Hepatic stellate cell (primary cell): ENCODE measurements at places on chromosomes 1 and 21.

DNA sequence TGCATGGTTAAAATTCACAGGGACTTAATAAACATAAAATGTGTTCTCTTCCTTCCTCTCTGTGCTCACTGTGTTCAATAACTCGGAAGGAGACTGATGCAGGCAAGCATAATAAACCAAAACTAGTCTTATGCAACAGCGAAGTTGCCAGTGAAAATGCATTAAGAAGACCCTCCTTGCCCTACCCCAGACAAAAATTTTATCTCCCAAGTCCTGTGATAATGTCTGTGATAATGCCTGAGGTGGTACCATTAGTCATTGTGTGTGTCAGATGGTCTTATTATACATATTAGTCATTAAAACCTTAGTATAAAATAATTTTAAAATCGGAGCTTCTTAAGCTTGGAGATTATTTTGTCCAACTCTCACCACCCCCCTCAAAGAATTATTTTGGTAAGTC lies 97.8 kb downstream of the NGF start:
- DNase-seq = no peak

DNA sequence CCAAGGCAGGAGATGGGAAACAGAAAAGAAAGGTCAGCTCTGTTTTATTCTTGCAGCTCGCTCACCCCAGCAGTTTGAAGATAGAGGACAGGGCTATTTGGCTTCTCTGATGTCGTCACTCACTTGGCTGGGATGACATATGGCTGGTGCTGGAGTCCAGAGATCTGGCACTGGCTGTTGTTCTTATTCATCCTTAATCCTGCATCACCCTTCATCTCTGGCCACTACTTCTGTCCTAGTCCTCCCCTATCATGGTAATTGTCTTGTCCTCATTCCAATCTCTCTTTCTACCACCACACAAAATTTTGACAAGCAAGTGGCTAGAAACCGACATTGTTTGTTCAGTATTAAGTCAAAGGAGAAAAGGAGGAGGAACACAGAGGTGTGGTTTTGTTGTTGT lies 103.8 kb upstream of the PDE4B start:
- DNase-seq = no peak

GRCh38 chr1:184905601-184906322 lies 68.5 kb downstream of the NIBAN1 start:
- no peak for DNase-seq

DNA sequence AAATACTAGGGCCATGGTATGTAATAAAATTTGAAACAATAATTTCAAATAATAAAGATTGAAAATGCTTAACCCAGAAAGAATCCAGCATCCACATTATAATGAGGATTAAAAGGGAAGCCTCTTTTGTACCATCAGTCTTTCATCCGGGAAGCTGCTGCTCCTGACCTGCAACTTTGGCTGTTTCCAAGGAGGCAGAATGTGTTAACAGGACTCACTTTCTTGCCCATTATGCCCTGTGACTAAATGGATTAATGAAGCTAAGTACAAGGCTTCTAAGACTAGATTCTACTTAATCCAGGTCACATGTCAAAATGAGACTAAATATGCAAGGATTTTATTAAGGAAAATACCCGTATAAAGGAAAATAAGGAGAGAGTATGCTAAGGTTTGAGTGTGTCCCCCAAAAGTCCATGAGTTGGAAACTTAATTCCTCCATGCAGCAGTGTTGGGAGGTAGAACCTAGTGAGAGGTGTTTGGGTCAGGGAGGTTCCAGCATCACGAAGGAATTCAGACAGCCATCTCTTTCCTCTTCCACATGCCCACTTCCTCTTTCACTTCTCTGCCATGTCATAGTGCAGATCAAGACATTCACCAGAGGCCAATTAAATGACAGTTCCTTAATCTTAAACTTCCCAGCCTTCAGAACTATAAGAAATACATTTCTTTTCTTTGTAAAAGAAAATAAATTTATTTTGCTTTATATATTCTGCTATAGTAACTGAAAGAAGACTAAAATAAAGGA lies 27.7 kb downstream of the FMO2 start:
- no peak for DNase-seq

GRCh38 chr1:51686450-51686849 lies 69.6 kb downstream of the OSBPL9 start:
- no peak for DNase-seq

GRCh38 chr1:43272576-43273571 lies 3.1 kb downstream of the TMEM125 start:
- DNase-seq = no peak

- no peak for DNase-seq
These were observed 118.6 kb upstream of the PPP2R5A start for GRCh38 chr1:212166644-212167043.

GRCh38 chr1:67208217-67208616 lies 42.0 kb downstream of the IL23R start:
- DNase-seq = no peak

DNA sequence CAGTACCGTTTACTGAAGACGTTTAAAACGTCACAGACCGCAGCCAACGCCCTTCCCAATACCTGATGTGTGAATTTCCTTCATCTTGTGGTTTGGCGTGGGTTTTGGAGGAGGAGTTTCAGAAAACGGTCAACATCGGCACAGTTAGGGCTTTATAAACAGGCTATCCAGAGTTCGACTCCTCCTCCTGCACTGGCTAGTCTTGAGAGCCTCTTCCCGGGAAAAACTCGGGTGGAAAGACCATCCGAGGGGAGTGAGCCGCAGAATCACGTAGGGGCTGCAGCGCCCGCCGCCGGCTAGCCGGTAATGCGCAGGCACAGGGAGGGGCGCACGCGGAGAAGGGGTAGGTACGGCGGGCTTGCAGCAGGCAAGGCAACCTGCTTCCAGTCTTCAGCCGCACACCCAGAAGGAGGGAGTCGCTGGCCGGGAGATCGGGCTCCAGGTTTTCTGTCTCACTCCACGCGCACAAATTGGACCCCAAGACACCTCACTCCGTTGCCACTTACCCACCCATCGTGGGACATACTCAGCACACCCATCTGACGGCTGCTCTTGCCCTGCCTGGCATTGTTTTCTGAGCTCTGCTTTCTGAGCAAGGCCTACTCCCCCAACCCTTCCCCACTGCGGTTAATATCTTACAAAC lies 25.4 kb downstream of the SLC19A2 start:
- DNase-seq = no peak

- no peak for DNase-seq
These were observed 14.7 kb downstream of the TIE1 start for GRCh38 chr1:43315481-43315880.

- no peak for DNase-seq
These were observed 25.6 kb upstream of the DMBX1 start for GRCh38 chr1:46464013-46464548.

GRCh38 chr1:87902830-87903229 lies 574.1 kb downstream of the LMO4 start:
- DNase-seq = peak; percentile 11

DNA sequence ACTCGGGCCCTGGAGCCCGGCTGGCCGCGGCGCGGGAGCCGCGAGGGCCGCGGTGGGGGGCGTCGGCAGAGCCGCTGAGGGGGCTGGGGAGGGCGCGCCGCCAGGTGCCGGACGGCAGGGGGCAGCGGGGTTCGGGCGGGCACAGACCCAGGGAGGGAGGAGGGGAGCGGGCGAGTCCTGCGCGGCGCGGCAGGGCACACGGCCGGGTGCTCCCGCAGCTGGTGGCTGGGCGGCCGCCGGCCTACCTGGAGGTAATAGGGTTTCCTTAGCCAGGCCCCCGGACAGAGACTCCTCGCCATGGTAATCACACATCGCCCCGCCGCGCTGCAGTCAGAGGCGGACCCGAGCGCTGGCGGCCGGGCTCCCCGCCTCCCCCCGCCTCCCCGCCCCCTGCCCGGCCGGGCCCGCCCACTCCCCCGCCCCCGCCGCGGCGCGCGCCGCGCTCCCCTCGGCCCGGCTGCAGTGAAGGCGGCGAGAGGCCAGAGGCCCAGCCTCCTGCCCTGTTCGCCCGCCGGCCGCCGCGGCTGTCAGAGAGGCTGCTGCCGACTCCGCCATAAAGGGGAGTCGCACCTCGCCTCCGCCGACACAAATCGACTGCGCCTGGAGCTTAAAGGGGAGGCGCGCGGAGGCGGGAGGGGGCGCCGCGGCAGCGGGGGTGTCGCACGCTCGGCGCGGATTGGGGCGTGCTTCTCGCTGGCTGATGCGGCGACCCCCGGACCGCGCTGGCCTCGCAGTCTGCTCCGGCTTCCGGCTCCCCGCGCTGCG lies at the start of gene DIPK1A:
DIPK1A (minus strand) TSS at position 332 of the 765 bp plus-strand sequence; CDS start at position 299, 33 bp downstream.
- DNase-seq = peak; percentile 76

DNA sequence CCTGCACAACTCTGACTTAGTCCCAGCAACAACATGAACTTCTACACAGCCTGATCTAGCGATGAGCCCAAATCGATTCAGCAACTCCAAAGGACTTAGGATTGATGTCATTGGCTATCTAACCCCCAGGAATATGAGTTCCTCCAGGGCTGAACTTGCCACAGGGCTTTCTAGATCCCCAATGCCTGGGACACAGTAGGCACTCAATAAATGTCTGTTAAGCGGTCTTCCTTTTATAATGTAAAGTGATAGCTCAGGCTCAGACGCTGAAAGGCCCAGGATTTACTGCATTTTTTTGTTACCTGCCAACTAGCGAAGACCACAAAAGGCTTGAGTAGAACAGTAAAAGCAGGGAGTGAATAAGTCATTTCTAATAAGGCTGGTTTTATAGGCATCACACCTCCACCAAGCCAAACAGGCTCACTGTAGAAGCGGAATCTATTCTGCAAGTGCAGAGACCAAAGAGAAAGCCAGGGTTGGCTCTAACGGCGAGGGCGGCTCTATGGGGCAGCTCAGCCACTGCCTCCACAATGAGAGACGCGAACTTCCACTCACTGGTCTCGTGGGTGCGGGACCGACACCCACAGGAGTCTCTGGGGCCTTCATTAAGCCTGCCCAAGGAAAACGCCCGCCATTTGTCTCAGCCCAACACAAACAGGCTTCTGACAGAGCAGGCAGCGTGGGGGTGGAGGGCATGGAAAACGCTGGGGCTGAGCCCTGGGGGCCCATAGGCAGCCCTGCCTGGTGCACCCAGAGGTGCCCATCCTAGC lies 52.0 kb downstream of the HLCS start:
- no peak for DNase-seq

- no peak for DNase-seq
These were observed 168.9 kb upstream of the C21orf91 start for GRCh38 chr21:17988102-17988437.

- no peak for DNase-seq
These were observed 6.9 kb downstream of the CASQ1 start for GRCh38 chr1:160197231-160197630.

- no peak for DNase-seq
These were observed 56.2 kb downstream of the NTNG1 start for GRCh38 chr1:107196973-107197562.

DNA sequence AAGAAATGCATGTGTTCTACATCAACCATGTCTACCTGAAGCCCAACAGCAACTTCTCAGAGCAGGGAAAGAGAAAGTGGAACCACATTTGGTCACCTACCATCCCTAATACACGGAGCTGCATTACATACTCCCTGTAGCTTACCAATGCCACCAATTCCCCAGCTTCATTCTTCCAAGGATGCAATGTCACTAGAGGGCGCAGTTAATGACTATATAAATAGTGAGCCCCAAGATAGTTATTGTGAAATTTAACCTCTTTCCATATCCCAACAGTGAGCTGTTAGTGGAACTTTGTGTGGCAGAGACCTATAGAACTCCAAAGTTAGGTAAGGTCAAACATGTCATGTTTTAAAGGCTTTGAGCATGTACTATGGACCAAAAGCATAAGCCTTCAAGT lies 618.3 kb downstream of the SMYD3 start:
- no peak for DNase-seq

DNA sequence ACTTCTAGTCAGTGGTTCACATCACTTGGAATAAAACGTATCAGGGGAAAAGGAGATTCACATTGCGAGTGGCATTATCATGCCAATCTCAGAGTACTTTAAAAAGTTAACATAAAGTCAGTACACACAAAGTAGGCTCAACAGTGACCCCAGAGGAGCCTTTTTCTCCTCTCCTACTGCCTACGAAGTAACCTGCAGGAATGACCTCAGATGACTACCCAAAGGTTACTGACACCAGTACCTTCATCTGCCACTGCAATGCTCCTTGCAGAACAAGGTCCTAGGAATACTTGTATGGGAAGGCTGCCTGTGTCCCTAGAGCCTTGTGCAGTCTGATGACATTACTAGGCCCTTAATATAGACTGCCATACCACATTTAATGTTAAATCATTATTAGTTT lies 389.8 kb upstream of the LYPLAL1 start:
- no peak for DNase-seq

DNA sequence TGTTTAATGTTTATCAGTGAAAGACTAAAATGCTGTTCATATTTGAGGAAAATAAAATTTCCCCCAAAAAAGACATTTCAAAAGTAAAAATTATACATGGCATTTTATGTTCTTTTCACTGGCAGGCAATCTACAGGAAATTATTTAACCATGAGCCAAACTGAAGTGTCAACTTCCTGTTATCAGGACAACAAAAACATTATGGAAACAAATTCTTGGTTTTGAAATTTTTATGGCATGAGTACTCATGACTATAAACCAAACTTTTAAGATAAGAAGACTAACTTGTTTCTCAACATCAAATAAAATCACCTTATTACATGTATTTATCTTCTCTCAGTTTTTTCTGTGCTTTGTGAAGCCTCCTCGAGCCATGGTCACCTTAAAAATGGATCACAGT lies 698.6 kb downstream of the LTN1 start:
- peak; percentile 3 for DNase-seq

GRCh38 chr1:70290218-70290617 lies 64.3 kb downstream of the ANKRD13C start:
- DNase-seq = peak; percentile 1

DNA sequence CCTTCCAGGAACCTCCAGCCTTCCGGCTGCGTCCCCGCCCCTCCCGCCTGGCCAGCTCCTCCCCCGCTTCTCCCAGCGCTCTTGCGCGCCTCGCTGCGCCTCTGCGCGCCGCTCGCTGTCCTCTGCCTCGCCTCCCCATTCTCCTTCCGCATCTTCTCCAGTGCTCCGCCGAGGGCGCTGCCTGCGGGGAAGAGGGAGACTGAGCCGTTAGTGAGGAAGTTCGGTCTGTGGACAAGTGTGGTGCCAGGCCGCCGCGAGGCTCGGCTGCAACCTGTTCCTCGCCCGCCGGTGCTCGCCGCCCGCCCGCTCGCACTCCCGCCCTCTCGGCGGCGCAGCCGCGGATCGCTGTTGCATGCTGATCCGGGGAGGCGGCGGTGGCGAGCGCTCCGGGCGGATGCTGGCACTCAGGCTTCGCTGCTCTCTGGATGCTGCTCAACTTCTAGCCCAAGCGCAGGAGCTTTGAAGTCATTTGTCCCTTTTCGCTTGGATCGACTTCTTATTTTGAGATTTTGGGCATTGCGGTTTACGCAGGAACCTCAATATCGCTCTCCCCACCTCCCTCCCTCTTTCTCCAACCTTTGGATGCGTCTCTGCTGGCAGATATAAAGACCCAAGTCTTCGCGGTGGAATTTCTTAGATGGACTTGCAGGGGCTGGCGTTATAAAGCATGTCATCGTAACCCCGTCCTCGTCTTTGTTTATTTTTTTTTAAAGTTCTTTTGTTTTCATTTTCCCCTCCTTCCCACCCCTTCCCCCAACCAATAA lies 614 bp upstream of the CACNA1E start:
- DNase-seq = peak; percentile 14

DNA sequence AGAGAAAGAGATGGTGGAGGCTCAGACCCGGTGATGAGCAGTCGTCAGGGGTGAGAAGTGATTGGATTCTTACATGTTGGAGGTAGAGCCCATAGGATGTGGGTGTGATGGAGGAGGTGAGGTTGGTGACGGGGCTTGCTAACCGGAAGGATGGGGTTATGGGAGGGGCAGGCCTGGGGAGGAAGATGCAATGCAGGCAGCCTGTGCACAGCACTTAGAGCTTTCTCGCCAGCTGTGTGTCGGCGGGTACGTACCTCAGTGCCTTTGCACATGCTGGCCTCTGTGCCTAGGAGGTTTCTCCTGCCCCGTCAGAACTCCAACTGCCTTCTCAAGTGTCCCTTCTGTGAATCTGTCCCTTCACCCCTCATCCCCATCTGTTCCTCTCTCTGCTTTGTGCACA lies 2.9 kb upstream of the BSND start:
- DNase-seq = no peak
